ENCODE measurements at places on chromosomes 5 and 9. TPM values are rescaled to one million over a fixed set of nuclear protein-coding genes. Genes with fewer than 3 reads are reported as not detected.
A peak's percentile ranks its signal among the peaks of the same experiment; 100 is the strongest.

GPR151 gene
- total RNA-seq: not detected

DNA sequence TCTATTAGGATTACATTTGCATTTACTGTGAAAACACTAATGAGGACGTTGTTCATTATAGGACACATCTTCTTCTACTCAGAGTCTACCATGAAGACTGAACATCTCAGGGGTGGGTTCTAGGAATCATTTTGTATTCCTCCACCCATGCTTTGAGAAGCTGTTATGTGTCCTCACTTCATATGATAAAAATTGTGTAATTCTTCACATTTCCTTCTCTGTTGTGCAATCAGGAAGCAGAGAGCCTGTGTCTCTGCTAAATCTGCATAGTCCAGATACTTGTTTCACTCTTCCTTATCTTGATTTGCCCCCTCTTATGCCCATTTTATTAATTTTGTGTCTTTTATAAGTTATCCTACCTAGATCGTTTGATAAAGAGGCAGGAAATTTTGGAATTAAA is 97.8 kb upstream of the IQGAP2 start:
- no peak overlapping the region for H3K4me3 ChIP-seq
- no peak for DNase-seq
- no peaks in the 10 kb centered on the region for H3K4me1 ChIP-seq
- no peaks in the 10 kb centered on the region for H3K27me3 ChIP-seq
- H3K36me3 ChIP-seq: no peaks in the 10 kb centered on the region

- peak; percentile 13 for DNase-seq
- H3K27ac ChIP-seq: no peak overlapping the region
- H3K4me1 ChIP-seq: no peaks in the 10 kb centered on the region
- no peaks in the 10 kb centered on the region for H3K27me3 ChIP-seq
These were observed 156.4 kb downstream of the DAB2IP start for GRCh38 chr9:121807823-121808278.

GRCh38 chr9:121603028-121603427 is 48.4 kb upstream of the DAB2IP start:
- DNase-seq: no peak
- no peaks in the 10 kb centered on the region for H3K4me1 ChIP-seq
- no peaks in the 10 kb centered on the region for H3K36me3 ChIP-seq
- H3K27ac ChIP-seq: no peak overlapping the region

DNA sequence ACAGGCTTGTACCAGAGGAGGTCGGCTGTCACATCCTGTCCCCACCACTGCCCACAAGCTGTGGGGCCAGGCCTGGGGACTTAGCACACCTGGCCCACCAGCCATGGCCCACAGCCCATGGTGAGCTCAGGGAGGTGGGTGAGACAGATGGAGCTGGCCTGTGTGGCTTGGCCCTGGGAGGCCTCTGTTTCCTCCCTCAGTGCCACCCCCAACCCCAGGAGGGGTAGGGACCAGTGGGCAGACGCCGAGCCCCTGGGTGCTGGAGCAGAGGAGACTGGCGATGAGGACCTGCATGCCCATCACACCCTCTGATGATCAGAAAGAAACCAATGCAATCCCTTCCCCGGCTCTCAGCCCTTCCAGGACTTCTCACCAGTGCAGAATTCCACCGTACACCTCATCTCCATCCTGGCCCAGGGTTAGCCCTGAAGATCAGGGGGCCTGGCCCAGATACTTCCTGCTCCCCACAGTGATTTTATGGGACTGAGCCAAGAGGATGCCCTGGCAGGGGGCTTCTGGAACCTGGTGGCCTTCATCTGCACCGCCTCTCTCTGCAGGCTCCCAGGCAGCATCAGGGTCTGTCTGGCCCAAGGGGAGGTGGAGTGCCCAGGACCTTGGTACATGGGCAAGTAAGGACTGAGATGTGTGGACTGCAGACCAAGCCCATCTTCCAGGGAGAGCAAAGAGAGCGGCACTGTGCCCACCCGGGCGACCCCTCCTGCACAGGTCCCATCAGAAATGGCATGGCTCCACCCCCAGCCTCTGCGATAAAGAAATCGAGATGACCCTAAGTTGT is 16.9 kb upstream of the NKD2 start:
- no peak overlapping the region for H3K4me3 ChIP-seq
- DNase-seq: no peak
- no peak overlapping the region for H3K27ac ChIP-seq
- peaks cover 14% of the 10 kb centered on the region for H3K4me1 ChIP-seq

DNA sequence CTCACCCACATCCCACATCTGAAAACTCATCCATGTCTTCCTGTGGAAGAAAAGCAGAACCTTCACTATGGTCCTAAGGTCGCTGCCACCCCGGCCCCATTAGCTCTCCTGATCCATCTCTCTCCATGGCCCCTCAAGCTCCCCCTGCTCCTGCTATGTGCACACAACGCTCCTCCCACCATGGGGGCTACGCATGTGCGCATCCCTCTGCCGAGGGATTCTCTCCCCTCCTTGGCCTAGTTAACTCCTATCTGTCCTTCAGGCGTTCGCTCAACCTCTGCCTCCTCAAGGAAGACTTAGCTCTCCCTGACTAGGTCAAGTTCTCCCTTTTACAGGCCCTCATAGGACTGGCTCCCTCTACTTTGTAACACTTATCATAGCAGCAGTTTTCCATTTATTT is 9.8 kb downstream of the AKNA start:
- H3K4me1 ChIP-seq: peaks cover 17% of the 10 kb centered on the region
- peaks cover 3% of the 10 kb centered on the region for H3K36me3 ChIP-seq
- H3K27me3 ChIP-seq: no peaks in the 10 kb centered on the region

DNA sequence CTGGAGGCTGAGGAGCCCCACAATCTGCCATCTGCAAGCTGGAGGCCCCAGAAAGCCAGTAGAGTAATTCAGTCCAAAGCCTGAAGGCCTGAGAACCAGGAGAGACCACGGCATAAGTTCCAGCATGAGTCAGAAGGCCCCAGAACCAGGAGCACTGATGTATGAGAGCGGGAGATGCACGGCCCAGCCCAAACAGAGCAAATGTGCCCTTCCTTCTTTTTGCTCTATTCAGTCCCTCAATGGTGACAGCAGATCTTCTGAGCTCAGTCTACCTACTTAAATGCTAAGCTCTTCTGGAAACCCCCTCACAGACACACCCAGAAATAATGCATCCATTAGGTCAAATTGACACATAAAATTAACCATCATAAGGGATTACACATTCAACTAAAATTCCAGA is 277.6 kb downstream of the ATPSCKMT start:
- no peak overlapping the region for H3K27ac ChIP-seq
- H3K36me3 ChIP-seq: no peaks in the 10 kb centered on the region
- no peak overlapping the region for H3K4me3 ChIP-seq
- H3K4me1 ChIP-seq: no peaks in the 10 kb centered on the region

Measured in tibial nerve (tissue), 4 donors.